ENCODE measurements at places on chromosomes 5 and 9.

GRCh38 chr9:95112436-95113280 is 204.9 kb downstream of the FANCC start:
- DNase-seq = peak; percentile 43

- no peak for DNase-seq
Observed at GRCh38 chr5:168781941-168782571, 202.9 kb upstream of the PANK3 start.

- no peak for DNase-seq
Observed at GRCh38 chr9:99978221-99978620, 71.8 kb downstream of the STX17 start.

DNA sequence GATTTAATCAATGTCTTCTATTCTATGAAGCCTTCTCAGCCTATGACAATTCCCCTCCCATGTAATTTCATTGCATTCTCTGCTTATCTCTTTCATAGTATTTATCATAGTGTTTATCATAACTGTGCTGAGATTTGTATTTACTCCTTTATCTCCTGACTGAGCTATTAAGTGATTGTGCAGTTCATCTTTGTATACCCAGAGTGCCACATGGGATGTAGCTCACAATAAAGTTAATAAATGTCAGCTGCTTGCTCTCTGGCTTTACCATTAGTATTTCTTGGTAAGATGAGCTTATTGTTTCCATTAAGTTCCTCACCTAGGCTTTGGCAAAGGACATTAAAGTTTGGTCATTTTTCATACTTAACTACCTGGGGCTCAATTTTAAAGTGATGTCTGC is 275.1 kb upstream of the MPDZ start:
- no peak for DNase-seq

GRCh38 chr5:144142139-144142823 is 28.2 kb downstream of the YIPF5 start:
- DNase-seq = no peak

GRCh38 chr9:113992994-113993393 is 85.1 kb downstream of the AMBP start:
- no peak for DNase-seq

DNA sequence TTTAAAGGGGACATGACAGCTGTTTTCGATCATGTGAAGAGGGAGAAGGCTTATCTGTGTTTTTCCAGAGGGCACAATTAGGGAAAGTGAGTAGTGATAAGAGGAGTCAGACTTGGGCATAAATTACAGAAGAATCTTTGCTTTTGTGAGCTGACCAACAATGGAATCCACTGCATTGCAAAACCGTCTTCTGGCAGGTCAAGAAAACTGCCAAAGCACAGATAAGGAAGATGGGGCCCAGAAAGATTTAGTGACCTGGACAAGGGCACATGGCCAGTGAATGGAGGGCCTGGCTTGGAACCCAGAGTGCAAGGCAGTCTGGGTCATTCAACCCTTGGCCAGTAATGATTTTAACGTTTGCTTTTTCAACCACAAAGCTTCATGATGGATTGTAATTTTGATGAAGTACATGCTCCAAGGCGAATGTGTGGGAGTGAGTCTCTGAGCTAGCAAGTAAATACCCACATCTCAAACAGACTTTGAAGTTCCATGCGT is 153.2 kb upstream of the MAST4 start:
- DNase-seq = no peak

DNA sequence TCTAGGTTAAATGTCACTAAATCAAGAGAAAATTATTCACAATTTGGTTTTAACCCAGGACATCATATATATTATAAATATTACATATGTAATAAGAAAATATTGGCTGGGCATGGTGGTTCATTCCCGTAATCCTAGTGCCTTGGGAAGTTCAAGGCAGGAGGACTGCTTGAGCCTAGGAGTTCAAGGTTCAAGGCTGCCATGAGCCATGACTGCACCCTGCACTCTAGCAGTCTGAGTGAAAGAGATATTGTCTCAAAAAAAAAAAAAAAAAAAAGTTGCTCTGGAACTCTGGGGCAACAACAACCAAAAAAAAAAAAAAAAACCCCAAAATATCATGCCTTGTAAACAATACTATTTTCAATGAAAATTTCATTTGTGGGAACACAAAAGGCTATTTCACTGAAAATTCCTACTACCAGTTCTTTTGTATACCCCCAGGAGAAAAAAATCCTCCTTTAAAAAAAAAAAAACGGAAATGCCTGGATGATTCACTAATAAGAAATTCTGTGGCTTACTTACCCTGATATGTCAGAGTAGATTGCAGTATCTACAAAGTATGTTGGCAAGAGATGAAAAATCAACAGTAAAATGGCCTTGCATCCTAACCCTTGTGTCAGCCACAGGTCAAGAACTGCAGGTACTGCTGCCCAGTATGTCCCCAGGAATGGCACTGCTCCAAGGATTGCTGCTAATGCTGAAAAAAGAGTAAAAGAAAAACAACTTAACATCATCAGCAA is 22.6 kb upstream of the CTNNAL1 start:
- no peak for DNase-seq

DNA sequence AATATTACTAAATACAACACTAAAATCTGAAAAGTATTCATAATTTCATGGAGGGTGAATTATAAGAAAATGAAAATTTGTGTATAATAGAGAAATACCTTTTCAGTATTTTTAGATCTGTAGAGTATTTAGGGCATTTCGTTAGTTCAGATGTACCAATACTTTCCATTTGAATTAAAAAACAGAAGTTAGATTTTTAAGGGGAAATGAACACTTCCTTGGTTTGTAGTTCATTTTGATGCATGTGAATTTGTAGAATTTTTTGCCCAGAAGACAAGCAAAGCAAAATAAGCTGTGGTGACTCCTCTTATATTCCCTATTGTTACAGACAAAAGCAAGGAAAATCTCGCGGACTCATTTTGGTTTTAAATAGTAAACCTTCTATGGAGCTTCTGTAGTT is 209.0 kb upstream of the RPS23 start:
- no peak for DNase-seq

- no peak for DNase-seq
Observed at GRCh38 chr5:123433596-123433995, 10.4 kb upstream of the CEP120 start.

DNA sequence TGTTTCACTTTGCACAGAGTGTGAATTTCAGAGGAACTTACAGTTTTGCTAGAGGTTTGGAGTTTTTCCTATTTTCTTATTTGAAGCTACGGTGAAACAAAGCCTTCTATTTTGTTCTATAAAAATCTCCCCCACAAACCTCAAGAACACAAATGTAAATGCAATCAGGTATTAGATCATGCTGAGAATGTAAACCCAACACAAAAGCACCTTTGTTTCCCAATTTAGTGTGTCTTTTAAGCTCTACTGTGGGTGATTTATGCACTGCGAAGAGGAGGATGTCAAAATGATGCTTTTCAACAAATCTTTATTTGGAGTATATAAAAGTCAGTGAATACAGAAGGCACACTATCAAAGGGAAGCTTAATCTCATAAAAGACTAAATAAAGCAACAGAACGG is 4.3 kb upstream of the DRD1 start:
- DNase-seq = no peak

DNA sequence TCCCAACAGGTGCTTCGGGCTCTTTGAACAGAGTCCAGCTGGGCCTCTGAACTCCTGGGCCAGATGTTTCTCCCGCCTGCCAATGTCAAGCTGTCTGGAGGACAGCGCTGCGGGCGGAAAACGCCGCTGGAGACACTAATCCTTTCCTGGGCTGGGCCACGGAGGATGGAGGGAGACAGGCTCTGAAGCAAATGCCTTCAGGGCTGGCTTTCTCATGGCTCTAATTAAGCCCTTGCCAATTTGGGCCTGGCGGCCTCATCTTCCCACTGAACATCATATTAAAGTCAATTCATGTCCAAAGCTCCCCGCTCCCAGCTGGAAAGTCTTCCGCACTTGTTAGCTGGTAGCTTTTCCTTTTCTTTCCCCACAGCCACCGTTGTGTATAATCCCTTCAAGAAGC is 72.7 kb downstream of the NTNG2 start:
- DNase-seq = no peak

DNA sequence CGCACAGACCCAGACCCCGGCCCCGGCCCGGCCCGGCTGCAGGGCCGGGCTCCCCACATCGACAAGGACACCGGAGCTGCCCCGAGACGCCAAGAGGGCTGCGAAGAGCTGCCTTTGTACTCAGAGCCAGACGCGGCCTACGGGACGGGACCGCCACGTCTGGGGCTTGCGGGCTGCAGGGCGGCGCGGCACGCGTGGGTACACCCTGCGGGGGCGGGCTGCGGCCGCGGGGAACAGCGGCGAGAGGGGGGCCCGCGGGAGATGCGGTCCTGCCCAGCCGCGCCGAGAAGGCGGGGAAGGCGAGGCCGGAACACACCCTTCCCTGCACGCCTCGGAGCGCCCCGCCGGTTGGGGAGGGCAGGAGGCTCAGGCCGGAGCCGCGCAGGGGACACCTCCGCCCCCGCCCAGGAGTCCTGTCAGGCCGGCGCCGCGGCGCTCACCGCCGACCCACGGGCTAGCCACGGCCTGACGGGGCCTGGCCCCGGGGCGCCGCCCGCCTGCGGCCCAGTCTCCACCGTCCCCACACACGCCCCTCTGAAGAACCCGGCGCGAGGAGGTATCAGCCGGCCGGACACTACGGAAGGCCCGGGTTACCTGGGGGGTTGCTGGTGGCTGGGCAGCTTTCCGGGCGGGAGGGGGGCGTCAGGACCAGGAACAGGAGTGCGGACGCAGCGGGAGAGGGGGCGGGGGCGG is 478 bp downstream of the RAB14 start:
- DNase-seq = peak; percentile 83

- no peak for DNase-seq
Observed at GRCh38 chr5:172140120-172140519, 47.9 kb downstream of the STK10 start.

GRCh38 chr5:14706615-14707021 is 42.1 kb downstream of the OTULIN start:
- DNase-seq = no peak

DNA sequence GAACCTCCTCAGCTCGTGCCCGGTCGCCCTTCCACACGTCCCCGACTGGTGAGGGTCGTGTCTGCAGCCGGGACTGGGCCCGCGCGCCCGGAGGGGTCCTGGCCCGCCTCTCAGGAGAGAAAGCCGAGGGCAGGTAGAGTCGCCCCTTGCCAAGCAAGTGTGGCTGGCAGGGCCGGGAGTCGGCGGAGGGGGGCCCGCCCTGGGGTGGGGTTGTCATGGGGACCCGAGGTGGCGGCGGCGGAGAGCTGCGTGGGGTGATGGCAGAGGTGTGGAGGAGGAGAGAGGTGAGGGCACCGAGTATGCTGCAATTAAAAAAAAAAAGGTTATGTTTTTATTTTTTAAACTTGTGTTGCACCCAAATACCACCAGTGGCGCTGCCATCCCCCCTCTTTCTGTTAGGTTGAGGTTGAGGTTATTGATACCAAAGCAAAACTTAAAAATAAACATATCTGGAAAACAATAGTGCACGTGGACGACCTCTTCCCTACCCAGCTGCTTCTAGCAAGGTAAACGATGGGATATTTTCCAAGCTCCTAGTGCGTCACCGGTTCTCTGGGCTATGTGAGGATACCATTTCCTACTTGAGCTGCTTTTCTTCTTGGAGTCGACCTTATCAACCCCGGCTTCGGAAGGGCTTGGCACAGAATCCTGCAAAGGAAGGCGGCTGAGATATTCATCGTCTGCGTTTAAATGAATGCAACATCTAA is 660 bp downstream of the SCAMP1 start:
- peak; percentile 84 for DNase-seq
